ENCODE measurements at places on chromosomes 1 and 21.

DNA sequence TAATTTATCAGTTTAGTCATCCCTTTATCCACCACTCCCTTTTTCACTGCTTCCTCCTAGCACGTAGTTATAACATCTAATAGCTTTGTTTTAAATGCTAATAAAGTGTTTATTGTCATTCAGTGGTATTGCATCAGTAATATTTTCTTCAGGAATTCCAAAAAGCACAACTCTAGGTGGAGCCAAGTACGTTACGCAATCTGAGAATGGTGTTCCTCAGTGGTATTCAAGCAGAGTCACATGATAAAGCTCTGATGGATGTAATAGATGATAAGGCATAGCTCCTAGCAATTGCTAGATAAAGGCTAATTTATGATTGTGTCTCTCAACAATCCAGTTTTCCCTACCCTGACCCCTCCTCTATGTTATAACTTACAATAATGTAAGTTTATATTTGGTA lies 494.6 kb upstream of the ADGRL4 start:
- no peak for DNase-seq

- no peak for DNase-seq
These were observed 10.1 kb upstream of the EXO1 start for GRCh38 chr1:241837901-241838300.

DNA sequence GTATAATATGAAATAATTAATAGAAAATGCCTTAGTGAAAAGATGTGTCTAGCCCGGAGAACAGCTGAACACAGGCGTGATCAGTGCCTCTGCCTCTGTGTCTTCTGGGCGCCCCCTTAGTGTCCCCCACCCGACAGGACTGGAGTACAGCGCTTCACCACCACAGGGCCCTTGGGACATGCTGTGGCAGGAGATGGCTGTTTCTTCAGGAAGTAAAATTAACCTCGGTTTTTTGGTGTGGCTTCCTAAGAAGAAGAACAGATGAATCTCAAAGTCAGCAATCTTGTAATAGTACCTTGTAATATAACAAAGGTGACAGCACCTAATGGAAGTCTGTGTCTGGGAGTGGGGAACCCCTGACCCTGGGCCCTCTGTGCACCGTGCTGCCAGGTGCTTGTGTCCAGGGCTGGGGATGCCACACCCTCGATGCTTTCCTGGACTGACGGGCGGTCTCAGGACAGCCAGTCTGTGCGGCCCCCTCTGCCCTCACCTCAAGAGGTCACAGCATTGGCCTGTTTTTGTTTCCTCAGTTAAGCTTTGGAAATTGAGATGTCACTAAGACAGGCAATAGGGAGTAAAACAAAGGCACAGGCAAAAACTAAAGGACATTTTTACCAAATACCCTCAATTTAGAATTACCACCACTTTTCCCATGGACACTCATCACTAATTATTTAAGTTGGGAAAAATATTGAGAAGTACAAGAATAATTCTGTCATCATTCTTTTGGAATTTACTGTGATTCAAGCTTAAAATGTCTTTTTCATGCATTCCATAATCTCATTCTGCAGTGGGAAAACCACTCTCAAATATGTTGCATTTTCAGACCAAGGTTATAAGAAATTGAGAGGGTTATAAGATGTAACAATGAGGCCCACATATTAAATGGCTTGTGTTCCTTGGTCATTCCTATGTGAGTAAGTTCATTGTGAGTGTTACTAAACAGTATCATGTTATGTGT lies 79.3 kb downstream of the ADARB1 start:
- no peak for DNase-seq

GRCh38 chr21:46185716-46186115 lies 1.5 kb upstream of the SPATC1L start:
- DNase-seq, result no peak

- DNase-seq, result no peak
These were observed 2.5 kb upstream of the HLX start for GRCh38 chr1:220876511-220877376.

GRCh38 chr1:7046314-7046713 lies 261.1 kb downstream of the CAMTA1 start:
- no peak for DNase-seq

- DNase-seq, result no peak
These were observed 29.3 kb downstream of the SOD1 start for GRCh38 chr21:31688603-31689368.

GRCh38 chr1:192592517-192592916 lies 16.9 kb downstream of the RGS1 start:
- no peak for DNase-seq

DNA sequence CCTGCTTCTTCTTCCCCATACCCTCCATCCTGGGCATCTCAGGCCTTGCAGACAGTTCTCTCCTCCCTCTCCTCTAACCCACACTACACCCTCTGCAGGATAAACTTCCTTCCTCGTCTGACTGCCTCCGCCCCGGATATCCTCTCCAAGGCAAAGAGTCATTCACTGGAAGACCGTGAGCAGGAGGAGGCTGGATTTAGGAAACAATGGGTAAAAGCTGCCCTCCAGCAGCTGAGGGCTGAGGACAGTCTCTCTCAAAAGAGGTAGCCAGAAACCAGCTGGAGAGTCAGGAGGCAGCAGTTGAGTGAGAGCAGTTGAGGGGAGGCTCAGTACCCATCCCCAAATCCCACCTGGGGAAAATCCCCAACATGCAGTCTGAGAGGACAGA lies 1.4 kb downstream of the CSRP1 start:
- no peak for DNase-seq

- DNase-seq, result no peak
These were observed 4.4 kb downstream of the CITED4 start for GRCh38 chr1:40857737-40858136.

DNA sequence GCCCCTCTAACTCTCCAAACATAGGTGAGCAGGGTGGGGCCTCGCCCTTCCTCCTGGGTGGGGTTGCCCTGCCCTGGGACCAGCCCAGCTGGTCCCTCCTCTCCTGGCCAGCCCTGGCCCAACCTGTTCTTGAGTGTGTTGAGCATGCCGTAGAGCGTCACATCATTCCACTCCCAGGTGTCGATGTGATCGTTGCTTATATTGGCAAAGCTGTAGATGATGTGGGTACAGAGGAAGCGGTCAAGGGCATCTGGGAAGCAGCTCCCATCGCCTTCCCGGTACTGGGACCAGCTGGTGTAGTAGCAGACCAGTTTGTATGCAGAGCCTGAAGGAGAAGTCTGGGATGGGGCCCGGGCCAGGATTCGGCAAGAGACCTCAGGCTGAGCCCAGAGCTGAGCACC lies 1.4 kb downstream of the CHI3L1 start:
- no peak for DNase-seq
